ENCODE measurements at places on chromosomes 13 and 19. TPM values are rescaled to one million over a fixed set of nuclear protein-coding genes. Genes with fewer than 3 reads are reported as not detected.

The ZNF492 gene
- 2.7 TPM for total RNA-seq

The STAP2 gene
- 10.0 TPM for total RNA-seq

DNA sequence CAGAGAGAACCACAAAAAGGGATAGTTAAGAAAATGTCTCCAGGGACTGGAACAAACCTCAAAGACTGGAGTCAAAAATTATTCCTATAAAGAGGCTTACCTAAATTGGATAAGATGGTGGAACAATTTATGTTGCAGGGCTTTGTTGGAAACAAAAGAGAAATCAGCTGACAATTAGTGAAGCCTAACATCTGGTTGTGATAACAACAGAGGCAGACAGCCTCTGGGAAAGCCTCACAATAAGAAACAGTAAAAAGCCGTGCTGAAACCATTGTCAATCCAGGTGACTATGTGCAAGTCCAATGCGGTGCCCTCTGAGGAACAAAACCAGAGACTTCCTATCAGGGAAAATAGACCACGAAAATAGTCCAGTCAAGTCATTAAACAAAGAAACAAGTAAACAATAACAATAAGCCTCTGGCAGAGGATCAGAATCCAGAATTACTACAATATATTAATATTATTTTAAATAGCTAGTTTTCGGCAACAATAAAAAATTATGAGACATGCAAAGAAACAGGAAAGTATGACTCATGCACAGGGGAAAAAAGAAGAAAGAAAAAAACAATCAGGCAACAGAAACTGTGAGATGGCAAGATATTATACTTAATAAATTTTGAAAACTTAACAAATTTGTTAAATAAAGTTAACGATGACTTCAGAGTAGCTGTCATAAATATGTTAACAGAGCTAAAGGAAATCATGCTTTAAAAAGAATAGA lies 99.7 kb upstream of the RXFP2 start:
- DNase-seq, result no peak

The IL4I1 gene
- total RNA-seq, result 42.3 TPM

- DNase-seq, result peak; percentile 46
Observed at GRCh38 chr19:18023622-18024251, 15.8 kb downstream of the ARRDC2 start.

- DNase-seq, result no peak
Observed at GRCh38 chr13:22536851-22537250, 643.9 kb upstream of the SGCG start.

DNA sequence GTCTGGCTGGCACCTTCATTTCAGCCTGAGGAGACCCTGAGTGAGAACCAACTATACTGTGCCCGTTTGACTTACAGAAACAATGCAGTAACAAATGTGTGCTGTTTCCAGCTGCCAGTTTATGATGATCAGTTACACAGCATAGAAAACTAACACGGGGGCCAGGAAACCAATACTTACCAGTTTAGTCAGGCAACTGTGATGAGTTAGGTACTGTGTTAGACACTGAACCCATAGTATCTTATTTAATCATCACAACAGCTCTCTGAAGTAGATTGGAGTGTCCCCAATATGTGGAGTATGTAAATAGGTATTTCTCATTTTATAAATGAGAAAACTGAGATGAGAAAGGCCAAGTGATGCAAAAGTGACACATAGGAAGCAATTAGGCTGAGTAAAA lies 620.9 kb upstream of the KLF12 start:
- DNase-seq, result peak; percentile 1

The KLK7 gene
- not detected for total RNA-seq

The ZNF302 gene
- 25.5 TPM for total RNA-seq

DNA sequence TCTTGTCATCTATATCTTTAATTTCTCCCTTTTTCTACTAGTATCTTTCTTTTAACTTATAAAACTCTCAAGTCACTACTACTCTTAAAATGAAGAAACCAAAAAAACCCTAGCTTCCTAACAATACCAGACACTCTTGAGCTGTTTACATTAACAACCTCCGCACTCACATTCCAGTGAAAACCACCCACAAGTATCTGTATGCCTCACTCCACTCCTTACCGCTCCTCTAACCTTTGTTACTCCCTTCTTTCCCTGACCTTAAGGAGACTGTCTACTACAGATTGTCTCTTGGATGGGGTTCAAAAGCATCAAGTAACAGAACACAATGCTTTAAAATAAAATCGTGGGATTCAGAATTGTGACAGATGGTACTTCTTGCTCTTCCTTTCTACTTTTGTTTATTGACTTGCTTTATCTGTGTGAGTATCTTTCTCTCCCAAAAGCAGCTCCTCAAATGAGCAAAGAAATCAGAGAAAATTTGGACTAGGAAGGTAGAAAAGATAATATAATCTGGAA lies 110.0 kb upstream of the FBXL3 start:
- DNase-seq, result no peak

The SULT2B1 gene
- not detected for total RNA-seq

The PLVAP gene
- total RNA-seq, result not detected

DNA sequence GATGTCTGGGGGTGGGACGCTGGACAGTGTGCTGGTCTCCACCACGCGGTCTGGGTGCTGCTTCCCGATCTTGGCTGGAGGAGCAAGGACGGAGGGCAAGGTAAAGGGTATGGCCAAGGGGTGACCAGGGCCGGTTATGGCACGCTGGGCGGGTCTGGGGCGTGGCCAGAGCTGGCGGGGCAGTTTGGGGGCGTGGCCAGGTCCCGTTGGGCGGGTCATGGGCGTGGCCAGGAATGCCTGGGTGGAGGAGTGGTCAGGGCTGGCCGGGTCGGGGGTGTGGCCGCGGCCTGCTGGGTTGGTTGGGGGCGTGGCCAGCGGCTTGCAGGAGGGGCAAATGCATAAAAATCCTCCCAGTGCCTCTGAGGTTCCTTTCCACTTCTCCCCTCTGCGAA lies 19.2 kb downstream of the GPX4 start:
- peak; percentile 70 for DNase-seq

DNA sequence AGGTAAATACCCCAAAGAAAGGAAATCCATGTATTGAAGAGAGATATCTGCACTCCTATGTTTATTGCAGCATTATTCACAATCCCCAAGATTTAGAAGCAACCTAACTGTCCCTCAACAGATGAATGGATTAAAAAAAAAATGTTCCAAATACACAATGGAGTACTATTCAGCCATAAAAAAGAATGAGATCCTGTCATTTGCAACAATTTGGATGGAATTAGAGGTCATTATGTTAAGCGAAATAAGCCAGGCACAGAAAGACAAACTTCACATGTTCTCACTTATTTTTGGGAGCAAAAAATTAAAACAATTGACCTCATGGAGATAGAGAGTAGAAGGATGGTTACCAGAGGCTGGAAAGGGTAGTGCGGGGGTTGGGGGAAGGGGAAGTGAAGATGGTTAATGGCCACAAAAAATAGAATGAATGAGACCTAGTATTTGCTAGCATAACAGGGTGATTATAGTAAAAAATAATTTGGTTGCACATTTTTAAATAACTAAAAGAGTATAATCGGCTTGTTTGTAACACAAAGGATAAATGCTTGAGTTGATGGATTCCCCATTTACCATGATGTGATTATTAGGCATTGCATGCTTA lies 9.7 kb upstream of the ZNF709 start:
- DNase-seq, result no peak

DNA sequence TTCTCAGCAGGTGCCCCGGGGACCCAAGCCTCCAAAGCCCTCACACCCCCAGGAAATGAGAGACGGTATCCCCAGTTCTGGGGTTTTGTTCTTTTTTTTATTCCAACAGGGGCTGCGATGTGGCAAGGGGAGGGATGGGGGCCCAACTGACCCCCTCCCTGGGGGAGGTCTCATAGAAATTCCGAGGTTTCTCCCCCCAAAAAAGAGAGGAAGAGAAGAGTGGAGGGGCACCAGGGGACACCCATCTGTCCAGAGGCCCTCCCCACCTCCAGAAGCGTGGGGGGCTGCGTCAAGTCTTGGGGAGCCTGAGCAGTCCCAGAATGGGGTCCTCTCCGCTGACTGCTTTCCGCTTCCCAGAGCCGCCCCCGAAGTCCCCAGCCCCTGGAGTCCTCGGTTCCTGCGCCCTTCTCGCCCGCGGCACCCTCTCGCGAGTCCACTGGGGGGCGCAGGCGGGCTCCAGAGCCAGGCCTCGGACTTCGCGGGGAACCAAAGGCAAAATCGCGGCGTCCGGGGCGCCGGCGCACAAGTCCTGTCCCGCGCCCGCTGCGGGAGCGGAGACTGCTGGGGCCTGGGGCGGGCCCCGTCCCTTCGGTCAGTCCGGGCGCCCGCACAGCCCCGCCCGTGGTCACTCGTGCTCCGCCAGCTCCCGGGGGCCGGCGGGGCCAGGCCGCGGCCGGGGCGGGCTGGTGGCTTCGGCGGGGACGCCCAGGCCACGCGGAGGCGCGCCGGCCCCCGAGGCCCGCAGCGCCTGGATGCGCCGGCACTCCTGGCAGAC lies 4.4 kb upstream of the ATP1A3 start:
- DNase-seq, result peak; percentile 77

DNA sequence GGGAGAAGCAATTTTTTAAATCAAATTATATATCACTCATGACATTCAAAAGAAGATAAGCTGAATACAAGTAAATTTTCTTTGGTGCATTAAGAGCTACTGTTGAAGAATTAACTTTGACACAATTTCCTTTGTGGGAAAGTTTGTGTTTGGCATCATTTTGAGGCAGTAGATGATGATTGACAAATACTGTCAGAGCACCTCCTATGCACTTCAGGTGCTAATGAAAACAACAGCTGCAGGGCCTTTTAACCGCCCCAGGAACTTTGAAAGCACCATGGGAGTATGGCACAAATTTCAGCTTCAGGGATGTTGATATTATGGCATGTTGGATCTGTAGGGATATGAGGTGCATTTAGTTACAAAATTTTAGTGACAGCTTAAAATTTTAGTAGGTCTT lies 21.0 kb upstream of the DLEU7 start:
- no peak for DNase-seq

The MPV17L2 gene
- total RNA-seq, result 9.8 TPM

The EFNA2 gene
- total RNA-seq, result not detected

- no peak for DNase-seq
Observed at GRCh38 chr13:62088165-62088564, 672.5 kb upstream of the PCDH20 start.

DNA sequence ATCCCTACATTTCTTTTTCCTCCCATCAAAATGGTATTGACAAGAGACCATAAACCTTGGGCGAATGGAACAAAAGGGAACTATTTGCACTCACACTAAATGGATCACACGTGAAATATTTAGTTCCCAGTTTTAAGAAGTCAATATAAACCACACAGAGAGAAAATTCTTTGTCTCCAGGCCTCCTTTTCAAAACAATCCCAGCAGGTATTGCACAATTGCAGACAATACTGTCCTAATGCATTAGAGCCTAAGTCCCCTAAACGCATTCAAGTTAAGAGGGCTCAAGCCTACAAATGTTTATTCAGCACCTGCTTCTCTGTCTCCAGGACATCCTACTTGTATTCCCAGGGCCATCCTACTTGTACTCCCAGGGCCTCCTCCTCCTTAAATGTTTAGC lies 1.3 kb upstream of the B3GLCT start:
- no peak for DNase-seq

GRCh38 chr19:8017808-8018207 lies 12.4 kb upstream of the ELAVL1 start:
- peak; percentile 46 for DNase-seq

The CYP4F2 gene
- not detected for total RNA-seq

GRCh38 chr19:50242581-50242980 lies 39.2 kb downstream of the MYH14 start:
- DNase-seq, result no peak

The KLC3 gene
- total RNA-seq, result 0.22 TPM

DNA sequence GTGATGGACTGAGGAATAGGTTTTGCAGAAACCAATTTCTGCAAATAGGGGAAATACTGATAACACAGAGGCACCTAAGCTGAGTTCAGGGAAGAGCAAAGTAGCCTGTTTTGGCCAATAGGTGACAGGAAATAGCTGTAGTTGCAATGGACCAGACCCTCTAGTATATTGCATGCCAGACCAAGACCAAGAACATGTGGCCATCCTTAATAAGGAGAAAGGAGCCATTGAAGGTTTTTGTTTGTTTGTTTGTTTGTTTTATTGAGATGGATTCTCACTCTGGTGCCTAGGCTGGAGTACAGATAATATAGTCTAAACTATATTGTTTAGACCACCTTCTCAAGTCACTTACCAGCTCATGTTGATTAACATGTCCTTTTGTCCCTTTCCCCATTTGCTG lies 101.5 kb downstream of the ZNF557 start:
- DNase-seq, result no peak

DNA sequence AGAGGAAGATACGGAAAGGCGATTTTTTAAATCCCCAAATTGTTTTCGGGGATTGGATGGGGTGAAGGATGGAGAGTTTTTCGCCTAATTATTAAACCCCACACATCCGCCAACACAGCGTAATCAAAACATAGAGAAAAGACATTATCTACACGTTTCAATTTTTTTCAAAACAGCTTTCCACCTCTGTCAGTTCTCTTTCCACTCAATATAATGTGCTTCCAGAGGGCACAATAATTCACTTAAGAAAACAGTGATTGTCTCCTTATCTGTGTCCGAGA lies 435 bp upstream of the OBI1 start:
- DNase-seq, result no peak

DNA sequence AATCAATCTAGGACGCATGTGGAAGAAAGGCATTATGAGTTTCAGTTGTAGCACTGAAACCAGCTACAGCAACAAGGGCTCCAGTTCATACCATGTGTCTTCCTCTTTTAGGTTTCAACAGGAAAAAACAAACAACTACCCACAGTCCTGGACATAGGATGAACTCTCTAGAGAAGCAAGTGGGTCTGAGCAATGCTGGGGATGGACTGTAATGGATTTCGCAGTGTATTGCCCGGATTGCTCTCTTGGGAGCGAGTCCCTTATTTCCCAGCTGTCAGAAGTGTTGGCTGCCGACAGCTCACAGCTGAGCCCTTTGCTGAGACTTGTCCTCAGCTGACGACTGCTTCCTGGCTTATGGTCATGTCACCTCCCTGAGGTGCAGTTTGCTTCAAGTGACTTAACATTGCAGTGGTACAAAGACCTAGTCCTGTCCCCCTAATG lies 12.1 kb upstream of the MYCBP2 start:
- no peak for DNase-seq

GRCh38 chr13:39941236-39941635 lies 285.8 kb downstream of the COG6 start:
- DNase-seq, result no peak

GRCh38 chr19:6772028-6772865 lies at the start of gene VAV1:
TSS of gene VAV1 (plus strand) at chr19:6772708. CDS start at chr19:6772808, 100 bp downstream.
- peak; percentile 84 for DNase-seq

The ICAM1 gene
- 20.7 TPM for total RNA-seq

GRCh38 chr13:27976362-27977091 lies 7.4 kb upstream of the CDX2 start:
- no peak for DNase-seq

DNA sequence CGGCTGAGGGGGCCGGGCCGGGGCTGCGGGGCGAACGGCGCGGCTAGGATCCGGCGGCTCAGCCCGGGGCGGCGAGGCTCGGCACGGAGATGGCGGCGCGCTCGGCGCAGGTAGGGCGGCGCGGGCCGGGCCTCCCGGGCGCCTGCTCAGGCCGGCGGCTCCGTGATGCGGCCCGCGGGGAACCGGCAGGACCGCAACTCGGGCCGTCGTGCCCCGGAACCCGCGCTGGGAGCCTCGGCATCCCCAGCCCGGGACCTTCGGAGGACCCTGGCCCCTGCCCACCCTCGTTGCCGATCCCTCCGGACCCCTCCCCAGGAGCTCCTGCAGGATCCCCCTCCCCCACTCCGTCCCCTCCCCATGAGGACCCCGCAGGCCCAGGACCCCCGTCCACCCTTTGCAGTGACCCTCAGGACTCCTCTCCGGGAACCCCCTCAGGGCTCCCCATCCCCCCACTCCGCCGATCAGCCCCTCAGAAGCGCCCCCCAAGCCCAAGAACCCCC lies 304 bp downstream of the EVI5L start:
- no peak for DNase-seq

Measured in activated T-cell treated with anti-CD3 and anti-CD28 coated beads, Interleukin-2, amount 50 U/mL, for 72 hours (primary cell).